ENCODE measurements at places on chromosomes 3 and 15.
A peak's percentile ranks its signal among the peaks of the same experiment; 100 is the strongest.

GRCh38 chr15:51992953-51993352 is 21.4 kb upstream of the LEO1 start:
- DNase-seq, result no peak

DNA sequence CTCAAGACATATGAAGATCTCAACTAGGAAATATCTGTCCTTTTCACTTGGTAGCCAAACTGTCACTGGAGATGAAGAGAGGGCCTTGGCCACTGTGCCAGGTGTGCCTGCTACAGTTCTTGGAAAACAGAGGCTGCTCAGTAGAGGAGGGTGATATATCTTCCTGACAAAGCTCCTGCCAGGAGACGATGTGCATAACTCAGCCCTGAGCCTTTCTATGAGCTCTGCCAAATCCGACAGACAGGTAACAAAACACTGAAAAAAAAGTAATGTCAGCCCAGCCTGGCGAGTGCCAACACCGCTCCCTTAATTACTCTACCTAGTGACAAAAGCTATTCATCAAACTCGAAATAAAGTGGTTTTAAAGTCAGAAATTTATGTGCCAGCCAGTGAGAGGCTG is 123.2 kb downstream of the MFSD1 start:
- DNase-seq, result no peak

DNA sequence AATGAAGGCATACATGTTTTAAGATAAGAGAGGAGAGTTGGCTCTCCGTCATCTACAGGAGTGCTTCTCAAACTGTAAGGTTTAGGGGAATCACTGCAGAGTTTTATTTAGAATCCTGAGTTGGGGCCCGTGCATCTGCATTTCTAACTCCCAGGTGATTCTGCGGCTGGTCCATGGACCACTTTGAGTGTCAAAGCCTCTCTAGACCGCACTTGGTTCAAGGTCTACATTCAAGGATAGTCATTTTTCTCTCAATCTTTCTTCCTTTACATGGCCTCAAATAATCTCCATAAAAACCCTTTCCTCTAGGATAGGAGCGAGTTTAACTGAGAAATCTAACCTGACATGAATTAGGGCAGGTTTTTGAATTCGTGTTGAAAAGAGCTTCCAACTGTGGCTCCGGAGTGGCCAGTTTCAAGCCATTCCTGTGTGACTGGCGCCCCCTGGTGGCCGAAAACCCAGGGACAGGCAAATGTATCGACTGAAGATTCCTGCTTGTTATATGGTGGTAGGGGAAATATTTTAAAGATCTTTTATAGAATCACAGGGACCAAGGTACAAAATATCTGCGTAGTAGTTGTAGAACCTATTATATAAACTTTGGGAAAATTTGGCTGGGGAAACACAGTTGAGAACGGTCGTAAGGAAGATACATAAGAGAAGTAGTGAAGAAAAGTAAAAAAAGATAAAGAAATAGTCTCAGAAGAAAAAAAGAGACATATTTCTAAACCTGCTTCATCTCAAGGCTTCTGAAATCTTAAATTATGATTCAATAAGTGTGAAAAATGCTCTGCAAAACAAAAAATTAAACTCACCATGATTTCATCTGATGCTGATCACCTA is 11.9 kb downstream of the GABRR3 start:
- peak; percentile 97 for DNase-seq

GRCh38 chr3:104788807-104789206 is 577.9 kb upstream of the ALCAM start:
- DNase-seq, result no peak

- DNase-seq, result no peak
Observed at GRCh38 chr15:65041787-65042186, 3.4 kb upstream of the SLC51B start.

DNA sequence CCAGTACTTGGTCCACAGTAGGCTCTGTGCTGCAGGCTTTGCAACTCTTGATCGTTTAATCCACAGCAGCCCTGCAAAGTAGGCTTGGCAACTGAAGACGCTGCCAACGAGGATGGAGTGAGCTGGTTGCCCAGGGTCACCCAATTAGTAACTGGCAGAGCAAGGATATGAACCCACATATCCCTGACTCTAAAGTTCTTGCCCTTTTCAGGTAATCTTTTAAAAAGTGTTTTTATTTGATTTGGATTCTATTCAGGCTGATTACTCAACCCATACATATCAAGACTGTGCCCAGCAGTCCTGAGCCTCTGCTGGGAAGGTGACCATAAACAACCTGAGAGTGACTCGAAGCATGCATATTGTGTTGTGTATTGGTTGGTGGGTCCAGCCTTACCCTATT is 50.3 kb downstream of the PSMD6 start:
- DNase-seq, result no peak

- DNase-seq, result no peak
Observed at GRCh38 chr3:182420741-182421140, 372.6 kb upstream of the ATP11B start.

DNA sequence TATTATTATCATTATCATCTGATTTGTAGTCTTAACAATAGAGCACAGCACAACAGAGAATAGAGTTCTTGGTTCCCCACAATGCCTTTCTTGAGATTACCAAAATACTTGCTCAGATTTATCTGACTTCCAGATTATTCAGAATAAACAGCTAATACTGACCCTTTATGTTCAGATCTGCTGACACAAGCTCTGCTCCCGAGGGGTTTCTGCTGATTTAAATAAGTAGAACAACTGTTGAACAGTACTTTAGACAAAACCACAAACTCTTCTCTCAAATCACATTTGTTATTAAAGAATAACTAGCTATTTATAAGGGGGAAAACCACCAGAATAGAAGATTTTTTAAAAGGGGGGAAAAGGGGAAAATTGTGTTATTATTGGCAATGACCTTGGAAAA is 380.2 kb upstream of the ATP11B start:
- DNase-seq, result no peak

DNA sequence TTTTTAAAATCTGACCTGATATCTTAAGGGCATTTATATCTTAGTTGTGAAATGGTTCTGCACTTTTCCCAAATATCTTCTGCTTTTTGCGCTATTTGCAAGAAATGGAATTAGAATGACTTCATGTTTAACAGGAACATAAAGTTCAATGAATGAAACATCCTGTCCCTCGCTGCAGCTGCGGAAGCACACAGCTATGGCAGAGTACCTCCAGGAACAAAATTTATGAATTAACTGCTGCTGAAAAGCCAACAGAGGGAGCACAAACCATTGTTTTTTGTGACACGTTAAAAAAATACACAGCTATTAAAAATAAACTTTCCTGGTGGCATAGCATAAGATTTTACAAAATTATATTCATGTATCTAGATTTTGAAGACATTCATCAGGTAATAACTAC is 404.4 kb upstream of the MDFIC2 start:
- no peak for DNase-seq

GRCh38 chr15:79513940-79514339 is 81.8 kb downstream of the MINAR1 start:
- no peak for DNase-seq

- no peak for DNase-seq
Observed at GRCh38 chr3:52030714-52031310, 25.6 kb downstream of the DUSP7 start.

Measured in stimulated activated CD4-positive, alpha-beta T cell treated with anti-CD3 and anti-CD28 coated beads, Interleukin-2, amount 100 ng/mL, for 24 hours (primary cell).